ENCODE measurements at places on chromosomes 12 and 14.
A peak's percentile ranks its signal among the peaks of the same experiment; 100 is the strongest.

GRCh38 chr12:107967170-107967569 is 161.9 kb upstream of the WSCD2 start:
- peak; percentile 9 for DNase-seq

DNA sequence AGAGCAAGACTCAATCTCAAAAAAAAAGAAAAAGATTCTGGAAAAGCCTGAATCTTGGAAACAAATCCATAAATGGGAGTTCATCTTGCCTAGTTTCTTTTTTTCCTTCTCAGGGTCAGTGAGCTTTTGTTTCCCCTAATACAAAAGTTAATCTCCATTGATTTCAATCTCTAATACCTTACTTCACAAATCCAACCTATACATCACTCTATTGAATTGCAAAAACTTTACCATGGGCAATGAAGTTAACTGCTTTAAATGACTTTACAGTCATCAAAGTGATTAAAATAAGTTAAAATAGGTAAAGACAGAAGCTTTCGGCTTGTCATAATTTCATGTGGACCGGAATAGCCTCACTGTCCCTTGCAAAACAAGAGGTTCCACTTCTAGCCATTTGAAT is 1012.7 kb upstream of the SEL1L start:
- no peak for DNase-seq

DNA sequence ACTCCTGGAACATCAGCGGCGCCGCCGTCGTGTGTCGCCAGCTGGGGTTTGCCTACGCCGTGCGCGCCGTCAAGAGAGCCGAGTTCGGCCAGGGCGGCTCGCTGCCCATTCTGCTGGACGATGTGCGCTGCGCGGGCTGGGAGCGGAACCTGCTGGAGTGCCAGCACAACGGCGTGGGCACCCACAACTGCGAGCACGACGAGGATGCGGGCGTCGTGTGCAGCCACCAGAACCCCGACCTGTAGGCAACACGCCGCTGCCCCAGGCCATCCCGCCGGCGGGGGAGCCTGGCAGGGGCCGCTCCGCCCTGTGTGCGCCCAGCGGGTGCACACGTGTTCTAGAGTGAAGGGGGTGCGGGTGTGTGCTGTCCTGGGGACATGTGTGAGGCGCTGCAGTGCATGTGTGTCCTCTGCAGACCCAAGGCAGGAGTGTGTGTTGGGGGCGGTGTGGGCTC is 8.7 kb upstream of the CYP46A1 start:
- no peak for DNase-seq

DNA sequence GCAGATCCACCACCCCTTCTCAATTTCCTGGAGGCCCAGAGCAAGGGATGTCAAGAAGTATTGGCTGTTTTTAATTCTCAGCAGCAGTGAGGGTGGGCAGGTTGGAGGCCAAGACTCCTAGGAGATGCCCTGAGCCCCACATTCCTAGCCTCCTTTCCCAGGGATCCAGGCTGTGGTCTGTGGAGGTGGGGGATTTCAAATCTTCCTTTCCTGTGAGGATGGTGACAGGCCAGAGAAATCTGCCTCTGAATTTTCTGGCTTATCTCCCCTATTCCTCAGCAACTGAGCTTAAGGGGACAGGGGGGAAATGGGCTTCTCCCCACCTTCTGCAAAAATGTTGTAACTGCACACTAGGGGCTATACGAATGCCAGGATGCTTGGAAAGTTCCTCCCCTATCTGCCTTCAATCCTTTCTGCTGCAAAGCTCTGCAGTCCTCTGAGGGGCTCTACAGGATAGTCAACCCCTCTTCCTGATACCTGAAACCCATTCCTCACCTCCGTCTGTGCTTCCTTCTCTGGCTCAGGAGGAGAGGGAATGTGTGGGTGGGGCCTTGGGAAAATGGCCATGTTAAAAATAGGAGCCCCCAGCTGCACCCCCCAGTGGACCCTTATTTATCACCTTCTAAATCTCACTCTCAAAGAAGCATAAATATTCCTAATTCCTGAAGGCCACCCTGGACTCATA is 6.6 kb downstream of the GPR84 start:
- DNase-seq, result no peak

GRCh38 chr12:2183556-2184541 is 131.1 kb downstream of the CACNA1C start:
- DNase-seq, result no peak
